Foreskin melanocyte (primary cell): ENCODE measurements at places on chromosomes 13 and 19.

DNA sequence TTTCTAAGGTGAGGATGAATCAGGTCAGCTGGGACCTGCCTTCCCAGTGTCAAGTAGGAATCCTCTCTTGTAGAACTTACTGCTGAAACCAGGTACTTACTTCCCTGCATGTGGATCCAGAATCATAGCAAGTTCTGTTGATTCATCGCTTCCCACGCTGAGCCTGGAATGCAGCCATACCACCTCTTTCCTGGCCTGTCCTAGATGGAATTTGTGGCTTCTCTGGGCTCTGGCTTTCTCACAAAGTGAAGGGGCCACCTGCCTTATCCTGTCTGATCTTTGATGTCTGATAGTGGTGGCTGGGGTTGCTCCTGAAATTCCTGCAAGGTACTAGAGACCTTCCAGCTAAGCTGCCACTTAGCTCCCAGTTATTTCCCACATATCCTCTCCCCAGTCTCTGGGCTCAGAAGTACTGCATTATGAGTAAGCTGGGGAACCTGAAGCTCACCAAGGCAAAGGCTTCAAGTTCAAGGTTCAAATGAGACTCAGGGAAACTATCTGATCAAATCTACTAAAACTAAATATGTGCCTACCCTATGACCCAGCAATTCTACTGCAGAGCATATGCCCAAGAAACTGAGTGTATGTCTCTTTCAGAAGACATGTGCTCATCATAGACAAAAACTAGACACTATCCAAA is 103.5 kb downstream of the SUCLA2 start:
- no peak for DNase-seq

- DNase-seq = no peak
These were observed 29.7 kb upstream of the FAM216B start for GRCh38 chr13:42751693-42752092.

DNA sequence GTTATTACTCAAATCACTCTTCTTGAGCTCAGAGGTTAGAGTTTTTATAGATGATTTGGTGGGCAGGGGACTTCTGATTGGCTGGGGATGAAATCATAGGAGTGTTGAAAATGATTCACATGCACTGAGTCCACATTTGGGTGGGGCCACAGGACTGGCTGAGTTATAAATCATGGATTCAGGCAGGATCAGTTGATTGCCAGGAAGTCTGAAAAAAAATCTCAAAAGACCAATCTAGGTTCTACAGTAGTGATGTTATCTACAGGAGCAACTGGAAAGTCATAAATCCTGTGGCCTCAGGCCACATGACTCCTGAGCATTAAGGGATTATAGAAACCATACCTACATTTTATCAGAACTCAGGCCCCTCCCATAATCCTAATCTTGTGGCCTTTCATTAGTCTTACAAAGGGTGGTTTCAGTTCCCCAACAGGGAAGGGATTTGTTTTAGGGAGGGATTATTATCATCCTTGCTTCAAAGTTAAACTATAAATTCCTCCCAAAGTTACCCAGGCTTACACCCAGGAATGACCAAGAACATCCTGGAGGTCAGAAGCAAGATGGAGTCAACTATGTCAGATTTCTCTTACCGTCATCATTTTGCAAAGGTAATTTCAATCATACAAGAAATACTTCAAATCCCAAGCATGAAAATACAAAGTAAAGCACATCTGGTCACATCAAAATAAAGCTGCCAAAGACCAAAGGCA is 5.6 kb upstream of the CCDC70 start:
- no peak for DNase-seq

- no peak for DNase-seq
These were observed at the start of gene ZFR2 for GRCh38 chr19:3868770-3869456. ZFR2 (minus strand) TSS chr19:3869038; CDS start chr19:3869017, 21 bp downstream.

GRCh38 chr13:98275681-98276171 is 98.7 kb upstream of the RNF113B start:
- no peak for DNase-seq

DNA sequence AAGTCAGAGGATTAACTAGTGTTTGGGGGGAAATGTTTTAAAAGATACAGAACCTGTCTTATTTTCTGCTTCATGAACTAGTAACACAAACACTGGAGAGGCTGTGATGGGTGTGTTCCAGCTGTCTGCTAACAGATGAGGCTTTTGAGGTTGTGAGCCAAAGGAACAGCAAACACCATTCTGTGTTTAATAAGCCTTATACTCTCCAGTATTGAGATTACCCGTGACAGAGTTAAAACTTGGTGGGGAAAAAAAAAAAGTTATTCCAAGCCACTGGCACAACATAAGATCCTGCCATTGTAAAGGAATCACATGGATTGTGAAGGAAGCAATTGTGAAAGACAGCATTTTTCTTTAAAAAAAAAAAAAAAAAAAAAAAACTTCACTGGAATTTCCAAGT is 48.4 kb downstream of the KCTD12 start:
- peak; percentile 66 for DNase-seq

DNA sequence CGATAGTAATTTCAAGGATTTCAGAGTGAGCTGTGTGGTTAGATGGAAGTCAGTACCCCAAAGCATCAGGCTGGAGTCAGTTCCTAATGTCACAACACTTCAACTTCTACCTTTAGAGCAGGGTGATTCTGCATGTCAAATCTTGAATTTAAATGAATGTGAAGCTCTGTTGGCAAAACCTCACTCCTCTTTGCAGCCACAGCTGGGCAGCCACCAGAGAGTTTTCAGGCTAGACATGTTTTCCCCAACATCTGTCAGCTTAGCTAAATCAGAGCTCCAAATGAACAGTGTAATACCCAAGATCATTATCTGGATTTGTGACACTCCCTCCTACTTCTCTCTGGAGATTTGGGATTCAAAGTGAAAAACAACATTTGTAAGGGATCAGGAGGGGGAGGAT is 33.7 kb upstream of the OLFM4 start:
- DNase-seq = no peak

DNA sequence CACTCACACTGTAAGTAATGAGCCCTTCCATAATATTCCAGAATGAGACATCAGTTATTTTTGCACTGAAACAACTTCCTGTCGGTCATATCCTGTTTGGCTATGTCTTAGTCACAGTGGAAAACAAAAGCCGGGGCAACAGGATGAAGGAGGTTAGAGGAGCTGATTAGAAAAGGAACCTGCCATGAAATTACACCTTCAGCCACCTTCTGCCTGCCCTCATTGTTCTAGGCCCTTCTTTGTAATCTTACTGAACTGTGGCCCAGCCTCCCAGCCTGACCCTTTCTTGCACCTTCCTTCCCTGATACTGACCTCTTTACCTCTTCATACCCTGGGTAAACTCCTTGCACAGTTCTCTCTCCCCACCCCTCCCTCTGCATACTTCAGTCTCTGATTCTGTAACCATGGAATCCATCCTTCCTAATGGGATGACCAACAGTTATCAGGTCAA is 67.3 kb downstream of the DOCK9 start:
- peak; percentile 38 for DNase-seq

DNA sequence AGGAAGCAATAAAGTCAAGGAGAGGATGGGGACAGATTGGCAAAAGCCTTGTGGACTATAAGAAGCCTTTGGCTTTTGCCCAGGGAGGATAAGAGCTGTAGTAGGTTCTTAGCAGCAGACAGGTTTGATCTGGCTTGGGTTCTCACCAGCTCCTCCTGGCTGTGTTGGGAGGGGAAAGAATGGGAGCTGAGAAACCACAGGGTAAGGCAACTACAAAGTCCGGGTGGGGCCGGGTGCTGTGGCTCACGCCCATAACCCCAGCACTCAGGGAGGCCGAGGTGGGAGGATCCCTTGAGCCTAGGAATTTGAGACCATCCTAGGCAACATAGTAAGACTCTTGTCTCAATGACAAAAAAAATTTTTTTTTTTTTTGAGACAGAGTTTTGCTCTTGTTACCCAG is 20.6 kb downstream of the NECTIN2 start:
- DNase-seq = no peak

DNA sequence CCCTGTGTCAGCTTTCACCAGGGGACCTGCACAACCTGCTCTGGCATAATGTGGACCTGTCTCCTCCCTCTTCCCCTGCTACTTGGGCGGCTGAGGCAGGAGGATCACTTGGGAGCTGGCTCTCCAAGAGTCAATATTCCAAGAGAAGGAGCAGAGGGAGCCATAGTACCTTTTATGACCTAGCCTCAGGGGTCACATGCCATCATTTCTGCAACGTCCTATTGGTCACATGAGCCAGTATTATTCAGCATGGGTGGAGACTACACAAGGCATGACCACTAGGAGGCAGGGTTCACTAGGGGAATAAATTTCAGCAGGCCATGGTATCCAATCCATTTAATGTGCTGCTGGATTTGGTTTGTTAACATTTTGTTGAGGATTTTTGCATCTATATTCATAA is 12.0 kb upstream of the SHFL start:
- DNase-seq = peak; percentile 29

- DNase-seq = no peak
These were observed 1941.6 kb upstream of the PRR20A start for GRCh38 chr13:55199134-55199533.

DNA sequence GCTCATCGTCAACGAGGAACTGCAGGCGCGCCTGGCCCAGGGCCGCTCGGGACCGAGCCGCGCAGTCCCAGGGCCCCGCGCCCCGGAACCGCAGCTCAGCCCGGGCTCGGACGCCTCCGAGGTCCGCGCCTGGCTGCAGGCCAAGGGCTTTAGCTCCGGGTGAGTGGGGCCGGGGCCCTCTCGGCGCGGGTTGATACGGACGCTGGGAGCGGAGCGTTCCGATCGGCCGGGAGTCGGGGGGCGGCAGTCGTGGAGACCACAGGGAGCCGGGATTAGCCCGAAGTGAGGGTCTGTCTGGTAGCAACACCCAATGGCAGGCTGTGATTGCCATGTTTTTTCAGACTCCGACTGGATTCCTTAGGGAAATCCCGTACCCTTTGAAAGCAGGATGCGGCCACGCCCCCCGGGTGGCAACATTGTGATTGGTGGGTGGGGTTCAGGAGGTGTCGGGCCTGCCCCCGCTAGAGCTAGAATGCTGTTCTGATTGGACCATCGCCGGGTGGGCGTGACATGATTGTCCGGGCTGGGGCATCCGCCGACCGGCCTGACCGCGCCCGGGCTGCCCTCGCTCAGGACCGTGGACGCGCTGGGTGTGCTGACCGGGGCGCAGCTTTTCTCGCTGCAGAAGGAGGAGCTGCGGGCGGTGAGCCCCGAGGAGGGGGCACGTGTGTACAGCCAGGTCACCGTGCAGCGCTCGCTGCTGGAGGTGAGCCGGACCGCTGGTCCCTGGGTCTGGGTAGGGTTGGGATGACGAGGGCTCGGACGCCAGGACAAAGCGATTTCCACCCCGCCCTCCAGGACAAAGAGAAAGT is 11.3 kb downstream of the EPS8L1 start:
- DNase-seq = peak; percentile 93

- peak; percentile 20 for DNase-seq
These were observed 49.3 kb downstream of the IFT88 start for GRCh38 chr13:20616059-20616797.

DNA sequence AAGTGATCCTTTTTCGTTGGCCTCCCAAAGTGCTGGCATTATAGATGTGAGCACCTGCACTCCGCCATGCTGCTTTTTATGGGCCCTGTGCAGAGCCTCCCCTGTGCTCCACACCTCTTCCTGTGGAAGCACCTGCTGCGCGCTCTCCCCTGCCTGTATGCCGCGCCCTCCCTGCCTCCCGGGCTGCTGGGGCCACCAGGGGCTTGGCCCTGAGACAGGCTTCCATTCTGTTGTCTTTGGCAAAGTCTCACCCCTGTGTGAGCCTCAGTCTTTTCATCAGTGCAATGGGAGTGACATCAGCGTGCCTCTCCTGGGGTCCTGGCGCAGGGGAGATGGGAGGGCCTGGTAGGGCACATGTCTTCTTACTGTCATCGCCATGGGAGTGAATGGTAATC is 1.3 kb downstream of the FAM174C start:
- no peak for DNase-seq

- no peak for DNase-seq
These were observed 16.0 kb upstream of the CCNP start for GRCh38 chr19:40242480-40242879.

GRCh38 chr19:18119717-18120105 is 22.1 kb downstream of the MAST3 start:
- DNase-seq = no peak

- no peak for DNase-seq
These were observed 141.9 kb downstream of the PCCA start for GRCh38 chr13:100230769-100231149.

- DNase-seq = no peak
These were observed 148.4 kb downstream of the AKAP11 start for GRCh38 chr13:42420304-42420703.

DNA sequence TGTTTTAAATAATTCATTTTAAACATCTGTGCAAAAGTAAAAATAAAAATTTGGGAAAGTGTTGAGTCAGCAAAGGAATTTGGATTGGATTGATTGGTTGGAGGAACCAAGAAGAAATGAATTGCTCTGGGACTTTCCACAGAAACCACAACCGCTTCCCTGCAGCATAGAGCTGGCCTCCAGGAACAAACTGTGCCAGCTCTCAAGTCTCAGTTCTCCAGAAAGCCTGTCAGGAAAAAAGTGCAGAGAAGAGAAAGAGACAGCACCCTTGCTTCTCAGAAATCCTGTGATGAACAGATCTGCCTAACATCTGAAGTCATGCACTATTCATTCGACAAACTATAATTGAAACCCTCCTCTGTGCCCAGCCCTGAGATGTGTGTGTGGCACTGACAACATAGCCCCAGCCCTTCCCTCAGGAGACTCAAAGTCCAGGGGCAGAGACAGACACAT is 14.8 kb downstream of the LYPD3 start:
- DNase-seq = no peak

DNA sequence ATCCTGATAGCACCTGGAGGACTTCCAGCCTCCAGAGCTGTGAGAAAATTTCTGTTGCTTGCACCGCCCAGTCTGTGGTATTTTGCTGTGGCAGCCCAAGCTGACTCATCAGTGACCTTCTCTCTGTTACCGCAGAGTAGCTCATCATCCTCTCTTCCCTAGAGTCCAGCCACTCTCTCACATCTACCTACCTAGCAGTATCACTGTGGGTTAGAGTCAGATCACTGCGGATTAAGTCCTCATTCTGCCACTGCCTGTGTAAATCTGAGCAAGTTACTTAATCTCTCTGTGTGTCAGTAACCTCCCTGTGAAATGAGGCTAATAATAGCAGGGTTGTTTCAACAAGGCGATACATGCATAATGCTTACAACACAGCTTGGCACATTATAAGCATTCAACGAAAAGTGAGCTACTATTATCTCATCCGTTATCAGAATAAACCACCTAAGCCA is 40.3 kb upstream of the USPL1 start:
- DNase-seq = peak; percentile 39

GRCh38 chr13:42109957-42110356 is 61.5 kb downstream of the DGKH start:
- no peak for DNase-seq
